ENCODE measurements at places on chromosomes 4 and X.

DNA sequence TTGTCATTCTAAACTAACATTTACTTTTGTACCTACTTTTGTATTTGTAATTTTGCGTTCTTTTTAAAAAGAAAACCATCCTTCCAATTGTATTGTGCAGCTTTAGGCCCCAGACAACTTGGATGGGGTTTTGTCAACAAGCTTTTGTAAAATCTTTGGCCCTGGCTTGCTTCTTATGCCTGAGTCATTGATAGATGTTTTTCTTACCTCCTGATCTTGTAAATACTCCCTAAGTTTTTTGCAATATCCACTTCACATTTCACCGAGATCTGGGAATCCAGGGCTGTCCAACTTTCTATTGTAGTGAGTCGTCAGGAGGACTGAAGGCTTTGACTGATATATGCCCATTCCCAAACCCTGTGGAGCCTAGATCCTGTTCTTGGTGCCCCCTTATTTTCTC lies 126.9 kb upstream of the GUCY1A1 start:
- DNase-seq: no peak

- DNase-seq: no peak
Measured at GRCh38 chr4:98932539-98932938, 3.6 kb upstream of the EIF4E start.

GRCh38 chrX:154030266-154030665 lies 10.6 kb upstream of the IRAK1 start:
- DNase-seq: no peak

DNA sequence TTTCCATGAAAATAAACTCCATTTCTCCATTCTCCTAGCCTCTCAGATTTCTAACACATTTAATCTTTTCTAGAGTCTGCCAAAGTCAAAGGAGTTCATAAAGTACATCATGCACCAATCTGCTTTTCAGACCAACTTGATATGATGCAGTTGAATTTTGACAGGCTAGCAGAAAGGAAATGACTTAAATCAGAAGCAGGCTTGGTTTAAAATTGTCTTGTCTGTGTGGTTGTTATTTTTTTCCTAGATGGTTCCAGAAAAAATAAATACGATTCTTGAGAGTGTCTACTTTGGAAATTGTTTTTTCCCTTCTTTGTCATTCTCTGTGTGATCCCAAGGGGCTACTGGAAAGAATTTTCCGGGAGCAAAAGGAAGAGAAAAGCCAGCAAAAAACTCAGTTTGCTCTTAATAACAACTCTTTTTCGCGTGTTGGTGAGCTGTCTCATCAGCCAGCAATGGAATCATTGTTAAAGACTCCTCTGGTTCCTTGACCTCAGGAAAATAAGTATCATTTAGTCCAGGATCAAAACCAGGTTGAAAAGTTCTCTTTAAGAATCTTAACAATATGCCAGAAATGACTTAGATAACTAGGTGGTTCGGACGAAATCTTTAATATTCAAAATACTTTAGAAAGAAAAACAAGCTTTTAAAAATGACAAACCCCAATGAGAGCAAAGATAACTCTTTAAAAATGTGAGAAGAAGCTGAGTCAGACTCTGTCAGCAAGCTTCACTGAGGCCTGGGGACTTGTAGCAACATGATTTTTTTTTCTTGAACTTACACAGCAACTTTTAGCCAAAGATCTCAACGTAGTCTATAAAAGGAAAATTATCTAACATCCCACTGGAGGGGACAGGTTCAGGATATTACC lies 49.7 kb upstream of the GAB1 start:
- DNase-seq: no peak

DNA sequence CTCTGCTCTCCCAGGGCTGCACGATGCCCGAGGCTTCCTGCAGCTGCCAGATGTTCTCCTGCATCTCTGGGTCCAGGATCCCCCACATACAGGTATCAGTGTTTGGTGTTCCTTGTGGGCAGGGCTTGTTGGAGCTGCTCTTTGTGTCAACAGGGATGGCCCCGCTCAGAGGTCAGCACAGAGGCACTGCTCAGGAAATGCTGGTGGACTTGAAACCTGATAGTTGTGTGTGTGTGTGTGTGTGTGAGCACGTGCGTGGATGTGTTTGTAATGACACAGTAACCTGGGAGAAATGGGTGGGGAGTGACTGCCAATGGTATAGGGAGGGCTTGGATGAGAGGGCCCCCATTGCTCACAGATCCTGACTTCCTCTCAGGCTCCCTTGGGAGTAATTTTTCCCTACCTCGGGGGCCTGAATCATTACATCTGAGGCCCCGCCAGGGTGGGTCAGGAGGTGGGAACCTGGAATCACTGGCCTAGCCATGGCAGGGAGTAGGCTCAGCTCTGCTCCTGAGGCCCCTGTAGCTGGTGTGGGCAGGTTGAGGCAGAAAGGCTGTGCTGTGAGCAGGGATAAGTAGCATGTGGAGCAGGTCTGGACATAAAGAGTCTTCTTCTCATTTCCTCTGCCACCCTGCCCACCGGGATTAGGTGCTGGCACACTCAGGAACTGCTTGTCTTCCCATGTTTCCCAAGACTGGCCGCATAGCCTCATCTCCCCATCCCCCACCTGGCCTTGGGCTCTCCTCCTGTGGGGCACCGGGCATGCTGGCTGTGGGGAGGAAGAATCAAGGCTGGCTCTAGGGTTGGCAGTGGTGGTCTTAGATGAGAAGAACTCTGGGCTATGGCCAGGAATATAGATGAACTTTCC lies 2.5 kb upstream of the EFNB1 start:
- DNase-seq: no peak

GRCh38 chr4:132297346-132297745 lies 851.7 kb upstream of the PCDH10 start:
- no peak for DNase-seq

- DNase-seq: no peak
Measured at GRCh38 chrX:7680181-7680580, 162.8 kb upstream of the VCX start.

GRCh38 chrX:22730542-22730941 lies 269.2 kb upstream of the DDX53 start:
- no peak for DNase-seq

DNA sequence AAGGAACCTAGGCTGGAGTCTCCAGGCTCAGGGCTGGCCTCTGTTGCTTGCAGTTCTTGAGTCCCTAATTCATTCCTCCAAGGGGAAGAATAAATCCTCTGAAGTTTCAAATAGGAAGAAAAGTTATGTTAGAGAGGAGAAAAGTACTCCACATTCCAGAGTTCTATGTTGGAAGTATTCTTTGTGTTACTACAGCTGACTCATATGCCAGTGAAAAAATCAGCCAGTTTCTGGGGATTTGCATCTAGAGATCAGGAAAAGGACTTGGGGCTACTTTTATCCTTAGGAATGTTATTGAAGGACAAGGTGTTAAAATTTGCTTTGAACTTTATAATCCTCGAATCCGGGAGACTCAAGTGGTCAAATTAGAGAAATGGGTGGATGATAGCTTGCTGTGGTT lies 11.7 kb upstream of the NUDT9 start:
- no peak for DNase-seq

GRCh38 chr4:181958446-181958845 lies 284.8 kb upstream of the TENM3 start:
- no peak for DNase-seq

DNA sequence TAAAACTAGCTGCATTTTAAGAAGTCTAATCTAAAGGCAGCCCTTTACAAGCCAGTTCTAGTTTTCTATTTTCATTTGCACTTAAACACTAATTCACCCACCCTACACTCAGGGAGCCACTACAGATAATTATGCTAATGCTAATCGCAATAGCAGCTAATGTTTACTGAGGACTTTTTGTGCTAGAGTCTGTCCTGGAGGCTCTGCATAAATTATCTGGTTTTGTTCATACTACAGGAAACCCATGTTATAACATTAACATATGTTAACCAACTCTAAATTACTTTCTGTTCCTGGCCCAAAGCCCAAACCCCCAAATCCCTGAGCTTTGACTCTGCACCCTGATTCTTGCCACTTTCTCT lies 480 bp upstream of the RADX start:
- DNase-seq: no peak

DNA sequence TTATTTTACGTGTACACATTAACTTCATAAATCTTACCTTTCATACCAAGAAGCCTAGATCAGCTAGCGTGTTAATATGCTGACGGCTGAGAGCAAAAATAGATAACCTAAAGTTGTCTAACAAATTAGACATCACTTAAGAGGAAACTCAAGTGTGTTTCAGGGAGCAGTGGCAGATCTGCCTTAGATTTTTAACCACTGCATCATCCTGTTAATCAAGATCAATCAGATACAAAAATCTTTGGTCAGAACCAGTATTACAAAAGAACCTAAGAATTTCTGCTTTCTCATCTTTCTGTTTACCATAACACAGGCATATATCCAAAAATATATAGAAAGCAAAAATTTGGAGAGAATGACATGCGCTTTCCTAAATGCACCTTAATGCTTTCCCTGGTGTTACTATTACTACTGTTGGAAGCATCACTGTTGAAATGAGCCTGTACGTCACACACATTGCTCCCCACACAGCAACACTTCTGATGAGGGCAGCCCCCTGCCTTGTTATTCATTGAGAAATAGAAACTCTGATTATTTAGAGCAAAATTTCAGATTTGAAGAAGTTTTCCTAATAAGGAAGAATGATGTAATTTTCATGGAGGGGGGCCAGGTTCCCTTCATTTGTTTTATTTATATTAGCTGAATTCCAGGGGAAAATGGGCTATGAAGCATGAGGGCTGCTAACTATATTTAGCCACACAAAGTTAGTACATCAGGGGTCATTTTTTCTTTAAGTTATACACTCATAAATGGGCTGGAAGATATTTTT lies 152.3 kb downstream of the CBR4 start:
- no peak for DNase-seq

DNA sequence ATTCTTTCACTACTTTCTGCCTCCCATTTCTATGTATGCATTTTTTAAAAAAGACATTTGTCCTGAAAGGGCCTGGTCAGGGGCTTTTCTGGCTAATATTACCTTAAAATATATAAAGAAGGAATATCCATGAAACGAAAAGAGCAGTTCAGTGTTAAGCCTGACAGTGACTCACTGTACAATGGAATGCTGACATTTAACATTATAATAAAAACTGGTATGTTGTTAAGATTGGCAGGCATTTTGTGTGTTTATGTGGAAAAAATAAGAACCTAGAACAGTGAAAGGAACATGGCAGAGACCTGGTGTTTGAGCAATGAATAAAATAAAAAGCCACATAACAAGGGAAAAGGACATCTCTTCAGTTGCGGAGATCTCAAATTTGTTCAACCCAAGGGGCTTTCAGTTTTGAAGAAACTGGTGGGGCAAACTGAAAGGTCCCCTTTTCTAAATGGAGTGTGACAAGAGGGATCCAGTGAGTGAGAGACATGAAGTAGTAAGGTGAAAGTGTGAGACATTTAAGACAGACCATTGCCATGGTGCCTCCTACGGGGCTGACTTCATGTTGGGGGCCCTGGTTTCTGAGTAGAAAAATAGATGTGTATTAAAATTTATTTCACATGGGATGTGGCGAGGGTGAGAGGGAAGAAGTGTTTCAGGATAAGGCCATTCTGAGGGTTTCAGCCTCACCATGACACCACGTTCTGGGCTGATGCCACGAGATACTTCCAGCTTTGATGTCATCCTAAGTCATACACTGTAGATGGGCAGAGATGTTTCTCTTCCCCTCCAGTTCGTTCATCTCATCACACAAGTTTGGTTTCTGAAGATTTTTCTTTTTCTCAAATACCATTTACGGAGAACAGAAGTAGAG lies 324.9 kb downstream of the PPP3CA start:
- DNase-seq: no peak

- no peak for DNase-seq
Measured at GRCh38 chr4:76799718-76800117, 98.2 kb downstream of the SOWAHB start.

DNA sequence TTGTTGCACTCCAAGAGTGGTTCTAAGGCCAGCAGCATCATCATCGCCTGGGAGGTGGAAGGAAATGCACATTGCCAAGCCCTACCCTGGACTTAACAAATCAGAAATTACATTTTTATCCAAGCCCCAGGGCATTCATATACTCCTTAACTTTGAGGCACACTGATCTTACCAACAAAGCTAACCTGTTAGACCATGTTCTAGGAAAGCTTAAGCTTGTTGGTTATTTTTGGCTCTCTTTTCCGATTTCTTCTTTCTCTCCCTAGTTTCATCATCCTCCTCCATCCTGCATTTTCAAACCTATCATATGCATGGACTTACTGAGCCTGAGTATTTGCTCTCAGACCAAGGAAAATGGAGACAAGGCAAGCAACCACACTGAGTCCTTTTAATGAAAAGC lies 133.4 kb downstream of the OPHN1 start:
- DNase-seq: no peak

- DNase-seq: no peak
Measured at GRCh38 chrX:32893751-32894150, 317.6 kb downstream of the DMD start.

GRCh38 chrX:71366674-71367256 lies 608 bp downstream of the TAF1 start:
- no peak for DNase-seq

- DNase-seq: no peak
Measured at GRCh38 chr4:915041-915474, 17.1 kb downstream of the GAK start.

- no peak for DNase-seq
Measured at GRCh38 chr4:80732010-80732409, 298.5 kb upstream of the BMP3 start.

DNA sequence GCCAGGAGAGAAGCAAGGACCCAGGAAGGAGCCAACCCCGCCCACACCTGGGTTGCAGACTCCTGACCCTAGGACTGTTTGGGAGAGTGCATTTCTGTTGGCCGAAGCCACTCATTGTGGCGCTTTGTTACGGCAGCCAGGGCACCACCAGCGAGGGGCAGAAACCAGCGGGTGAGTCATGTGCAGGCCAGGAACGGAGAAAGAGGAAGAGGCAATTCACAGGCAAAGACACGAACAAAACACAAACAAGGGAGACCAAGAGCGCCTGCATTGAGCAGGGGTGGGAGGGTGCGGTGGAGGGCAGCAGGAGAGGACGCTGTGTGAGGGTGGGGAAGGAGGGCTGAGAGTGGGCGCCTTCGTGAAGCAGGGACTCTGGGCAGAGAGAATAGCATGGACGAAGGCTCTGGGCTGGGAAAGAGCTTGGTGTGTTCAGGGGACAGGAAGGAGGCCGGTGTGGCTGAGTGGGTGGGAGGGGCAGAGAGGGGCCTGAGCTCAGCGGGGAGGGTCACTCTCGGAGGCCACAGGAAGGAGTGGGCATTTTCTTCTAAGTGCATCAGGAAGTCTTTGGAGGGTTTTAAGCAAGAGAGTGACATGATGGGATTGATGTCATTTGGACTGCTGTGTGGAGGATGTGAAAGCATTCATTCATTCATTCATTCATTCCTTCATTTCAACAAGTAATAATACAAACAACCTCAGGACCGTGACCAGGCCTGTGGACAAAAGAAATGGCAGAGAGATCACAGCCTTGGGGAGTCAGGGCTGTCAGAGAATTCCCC lies 12.2 kb upstream of the WFS1 start:
- no peak for DNase-seq
